ENCODE measurements at places on chromosomes 16 and 17.

DNA sequence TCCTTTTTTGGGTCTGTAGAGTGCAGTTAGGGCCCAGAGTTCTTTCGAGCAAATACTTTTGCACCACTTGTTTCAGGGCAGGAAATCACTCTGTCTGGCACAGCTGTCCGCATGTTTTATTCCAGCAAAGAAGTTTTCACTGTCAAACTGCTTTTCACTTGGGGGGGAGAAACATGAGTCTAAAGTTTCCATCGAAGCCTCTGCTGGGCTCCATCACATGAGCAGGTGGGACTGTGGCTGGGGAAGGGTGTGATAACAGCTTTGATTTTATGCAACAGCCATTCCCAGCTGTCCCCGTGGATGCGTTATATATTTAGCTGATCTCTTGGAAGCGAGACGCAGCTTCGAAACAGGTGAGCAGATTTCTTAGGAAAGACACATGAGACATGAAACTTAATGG is 288.6 kb downstream of the SNX29 start:
- no peak for DNase-seq

- DNase-seq = no peak
Measured at GRCh38 chr16:22670044-22670536, 143.9 kb upstream of the HS3ST2 start.

GRCh38 chr17:1056761-1057160 is 59.8 kb downstream of the TIMM22 start:
- no peak for DNase-seq

DNA sequence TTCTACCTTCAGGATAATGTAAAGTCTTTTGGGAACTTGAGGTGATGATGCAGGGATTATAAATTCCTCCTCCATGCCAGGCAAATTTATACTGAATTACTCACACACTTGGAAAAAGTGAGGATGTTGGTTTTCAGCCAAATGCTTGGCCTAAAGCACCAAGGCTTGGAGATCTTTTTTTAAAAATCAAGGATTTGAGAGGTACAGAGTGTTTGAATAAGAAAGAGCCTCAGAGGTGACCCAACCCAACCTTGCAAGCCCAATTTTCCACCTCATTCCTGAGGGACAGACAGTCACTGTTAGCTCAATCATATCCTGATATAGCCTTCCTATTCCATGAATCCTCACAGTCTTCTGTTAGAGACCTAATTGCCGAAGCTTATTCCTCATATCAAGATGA is 14.0 kb downstream of the GRIN2A start:
- DNase-seq = peak; percentile 77

DNA sequence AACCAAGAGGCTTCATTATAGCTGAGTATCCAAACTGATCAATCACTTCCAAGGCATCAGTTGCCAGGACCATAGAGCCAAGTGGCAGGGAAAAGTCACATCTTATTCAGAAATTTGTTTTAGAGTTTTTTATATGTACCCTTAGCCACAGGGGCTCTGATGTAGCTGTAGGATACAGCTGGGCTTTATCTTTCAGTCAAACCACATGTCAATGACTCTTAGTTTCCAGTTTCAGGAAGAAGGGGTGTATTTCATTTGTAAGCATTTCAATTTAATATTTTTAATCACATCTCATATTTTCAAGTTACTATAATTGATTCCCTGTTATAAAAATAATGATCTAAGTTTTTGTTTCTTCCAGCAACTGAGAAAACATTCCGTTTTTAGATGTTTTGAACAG is 2.9 kb upstream of the FLCN start:
- DNase-seq = no peak

GRCh38 chr17:27927781-27928180 is 34.6 kb upstream of the LYRM9 start:
- no peak for DNase-seq

DNA sequence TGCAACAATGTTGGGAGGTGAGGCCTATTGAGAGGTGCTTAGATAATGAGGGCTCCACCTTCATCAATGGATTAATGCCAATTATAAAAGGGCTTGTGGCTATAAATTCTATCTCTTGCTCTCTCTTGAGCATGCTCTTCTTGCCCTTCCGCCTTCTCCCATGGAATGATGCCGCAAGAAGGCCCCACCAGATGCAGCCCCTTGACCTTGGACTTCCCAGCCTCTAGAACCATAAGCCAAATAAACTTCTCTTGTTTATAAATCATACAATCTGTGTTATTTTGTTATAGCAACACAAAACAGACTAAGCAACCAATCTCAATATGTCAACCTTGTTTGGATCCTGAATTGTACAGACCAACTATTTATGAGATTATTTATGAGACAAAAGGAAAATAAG is 20.0 kb downstream of the MYH10 start:
- DNase-seq = no peak

DNA sequence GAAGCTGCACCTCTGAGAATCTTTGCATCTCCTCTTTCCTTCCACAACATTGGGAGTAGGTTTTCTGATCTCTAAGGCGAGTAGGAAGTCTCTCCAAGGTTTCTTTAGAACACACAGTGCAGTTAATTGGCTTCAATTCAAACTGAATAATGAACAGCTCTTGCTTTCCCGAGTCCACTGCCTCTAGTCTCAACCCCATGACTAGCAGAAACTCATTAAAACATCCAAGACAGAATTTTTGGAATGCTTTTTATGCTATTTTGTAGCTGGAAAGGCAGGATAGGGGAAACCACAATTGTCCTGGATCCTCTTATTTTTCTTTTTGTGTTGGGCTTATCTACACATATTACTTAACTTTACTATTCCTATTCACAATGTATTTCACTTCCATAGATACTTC is 206.6 kb downstream of the CDH8 start:
- no peak for DNase-seq

DNA sequence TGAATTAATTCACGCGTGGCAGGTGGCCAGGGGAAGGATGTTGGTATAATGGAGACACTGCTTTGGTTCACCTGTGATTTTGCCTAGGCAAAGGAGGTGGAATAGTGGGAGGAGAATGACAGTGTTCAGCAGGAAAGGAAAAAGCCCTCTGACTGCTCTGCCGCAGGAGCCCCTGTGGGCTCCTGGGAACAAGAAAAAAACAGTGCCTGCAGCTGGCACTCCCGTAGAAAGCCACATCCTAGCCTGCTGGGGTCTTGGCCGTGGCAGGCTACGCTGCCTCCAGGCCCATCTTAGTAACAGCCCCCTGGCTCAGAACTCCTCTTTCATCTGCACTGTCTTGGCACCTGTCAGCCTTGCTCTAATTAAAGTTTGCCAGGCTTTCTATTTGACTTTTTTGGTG is 20.6 kb downstream of the ADORA2B start:
- no peak for DNase-seq

DNA sequence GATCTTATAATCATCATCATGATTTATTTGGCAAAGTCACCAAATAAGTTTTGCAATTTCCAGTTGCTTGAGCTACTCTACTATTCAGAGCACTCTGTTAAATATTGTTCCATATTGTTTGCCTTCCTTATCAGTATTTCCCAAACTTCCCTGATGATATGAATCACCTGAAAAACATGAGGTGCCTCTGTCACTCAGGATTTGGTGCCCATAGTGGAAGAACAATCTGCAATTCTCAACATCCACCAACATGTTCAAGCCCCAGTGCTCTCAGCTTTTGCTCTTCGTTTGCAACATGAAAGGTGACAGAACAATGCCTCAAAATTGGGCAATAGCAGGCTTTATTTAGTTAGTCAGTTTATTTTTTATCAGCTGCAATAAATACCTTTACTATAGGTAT is 28.6 kb upstream of the WSB1 start:
- peak; percentile 3 for DNase-seq

GRCh38 chr16:8611122-8611521 is 10.4 kb upstream of the METTL22 start:
- no peak for DNase-seq

- no peak for DNase-seq
Measured at GRCh38 chr16:19655242-19655777, 62.7 kb downstream of the KNOP1 start.

- DNase-seq = no peak
Measured at GRCh38 chr17:82412535-82413520, 5.3 kb upstream of the HEXD start.

GRCh38 chr17:49214676-49215360 is 4.3 kb downstream of the ABI3 start:
- no peak for DNase-seq

DNA sequence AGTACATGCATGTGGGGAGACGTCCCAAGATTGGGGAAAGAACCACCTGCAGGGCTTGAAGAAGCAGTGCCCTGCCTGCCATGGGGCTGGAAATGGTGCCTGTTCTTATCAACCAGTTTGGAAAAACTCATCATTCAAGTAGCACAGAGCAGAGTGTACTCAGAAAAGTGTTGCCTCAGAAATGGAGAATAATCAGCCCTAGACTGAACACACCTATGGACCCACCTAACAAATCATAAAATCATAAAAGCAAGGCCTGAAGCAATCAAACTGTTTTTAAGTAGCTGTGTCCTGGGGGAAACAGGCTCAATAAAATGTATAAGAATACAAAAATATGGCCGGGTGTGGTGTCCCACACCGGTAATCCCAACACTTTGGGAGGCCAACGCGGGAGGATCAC is 11.2 kb downstream of the QRICH2 start:
- DNase-seq = no peak

GRCh38 chr17:76917829-76918228 is 49.6 kb downstream of the MGAT5B start:
- DNase-seq = no peak

DNA sequence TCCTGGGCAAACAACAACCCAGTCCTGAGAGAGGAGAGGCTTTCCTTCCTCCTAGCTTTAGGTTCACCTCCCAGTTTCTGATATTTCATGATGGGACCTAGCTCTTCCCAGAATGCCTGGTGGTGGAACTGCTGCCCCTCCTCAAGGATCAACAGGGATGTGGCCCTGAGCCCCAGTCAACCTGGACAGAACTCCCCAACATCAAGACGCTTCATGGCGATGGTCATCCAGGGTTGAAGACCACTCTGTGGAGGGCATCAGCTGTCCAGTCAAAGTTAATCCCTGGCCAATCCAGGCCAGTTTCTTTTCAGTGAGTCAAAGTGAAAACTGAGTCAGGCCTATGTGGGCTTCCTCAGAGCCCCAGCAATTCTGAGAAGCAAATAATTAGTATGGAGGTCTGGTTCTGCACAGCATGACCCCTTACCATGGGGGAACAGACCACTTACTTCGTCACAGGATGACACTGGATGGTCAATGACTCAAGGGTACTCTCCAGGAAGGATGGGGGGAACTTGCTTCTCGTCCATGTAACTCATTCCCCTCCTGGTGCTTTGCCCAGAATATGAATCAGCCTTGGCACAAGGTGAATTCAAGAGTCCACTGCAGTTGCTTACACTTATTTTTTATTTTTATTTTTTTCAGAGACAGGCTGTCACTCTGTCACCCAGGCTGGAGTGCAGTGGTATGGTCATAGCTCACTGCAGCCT is 14.7 kb upstream of the XYLT2 start:
- peak; percentile 97 for DNase-seq

- DNase-seq = no peak
Measured at GRCh38 chr17:32917081-32917480, 10.9 kb upstream of the TMEM98 start.

GRCh38 chr16:3022208-3022683 is 1.5 kb downstream of the HCFC1R1 start:
- peak; percentile 89 for DNase-seq

GRCh38 chr17:12116143-12116542 is 95.5 kb downstream of the MAP2K4 start:
- no peak for DNase-seq

DNA sequence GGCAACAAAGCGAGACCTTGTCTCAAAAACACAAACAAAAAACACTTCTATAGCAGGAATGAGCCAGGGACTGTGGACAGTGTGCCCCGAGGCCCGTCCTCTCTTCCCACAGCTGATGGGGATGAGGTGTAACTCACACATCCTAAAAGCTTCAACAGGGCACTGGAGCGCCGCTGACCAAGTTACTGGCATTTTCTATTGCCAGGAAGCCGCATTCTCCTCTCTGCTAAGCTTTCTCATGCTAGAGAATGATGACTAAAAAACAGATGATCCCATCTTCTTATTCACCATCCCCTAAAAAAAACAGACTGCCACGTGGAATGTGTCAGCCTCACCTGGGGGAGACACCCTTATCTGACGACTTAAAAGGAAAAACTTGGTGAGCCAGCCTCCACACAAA is 16.3 kb downstream of the CARHSP1 start:
- DNase-seq = no peak

DNA sequence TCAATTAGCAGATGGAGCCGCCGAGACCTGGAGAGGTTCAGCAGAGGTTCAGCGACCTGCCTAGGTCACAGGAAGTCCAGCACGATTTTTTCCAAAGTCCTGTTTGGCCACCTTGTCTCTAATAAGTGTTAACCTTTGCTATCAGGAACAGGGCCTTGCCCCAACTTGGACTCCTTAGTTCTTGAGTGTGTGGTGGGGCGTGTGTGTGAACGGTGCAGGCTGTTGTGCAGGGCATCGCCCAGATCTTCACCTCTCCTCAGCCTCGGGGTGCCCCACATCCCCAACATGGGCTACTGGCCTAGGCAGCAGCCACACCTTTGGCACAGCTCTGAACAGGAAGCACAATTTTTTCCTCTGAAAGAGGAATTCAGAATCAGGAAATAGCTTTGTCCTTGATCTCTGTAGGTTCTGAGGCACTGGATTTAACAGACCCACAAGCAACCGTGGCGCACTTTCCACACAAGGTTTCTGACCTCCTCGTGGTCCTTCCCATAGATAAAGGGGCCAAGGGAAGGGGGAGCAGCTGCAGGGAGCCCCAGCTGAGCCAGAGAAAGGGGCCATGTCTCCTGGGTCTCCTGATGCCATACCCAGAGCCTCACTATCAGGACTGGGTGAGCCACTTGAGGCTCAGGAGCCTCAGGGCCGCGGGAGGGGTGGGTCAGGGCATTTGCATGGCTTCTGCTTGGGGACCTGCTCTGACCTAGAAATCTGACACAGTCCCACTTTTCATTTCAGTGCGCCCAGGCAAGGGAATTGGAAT is 10.4 kb downstream of the MPRIP start:
- DNase-seq = no peak

- DNase-seq = no peak
Measured at GRCh38 chr17:52681480-52681879, 523.0 kb upstream of the CA10 start.

DNA sequence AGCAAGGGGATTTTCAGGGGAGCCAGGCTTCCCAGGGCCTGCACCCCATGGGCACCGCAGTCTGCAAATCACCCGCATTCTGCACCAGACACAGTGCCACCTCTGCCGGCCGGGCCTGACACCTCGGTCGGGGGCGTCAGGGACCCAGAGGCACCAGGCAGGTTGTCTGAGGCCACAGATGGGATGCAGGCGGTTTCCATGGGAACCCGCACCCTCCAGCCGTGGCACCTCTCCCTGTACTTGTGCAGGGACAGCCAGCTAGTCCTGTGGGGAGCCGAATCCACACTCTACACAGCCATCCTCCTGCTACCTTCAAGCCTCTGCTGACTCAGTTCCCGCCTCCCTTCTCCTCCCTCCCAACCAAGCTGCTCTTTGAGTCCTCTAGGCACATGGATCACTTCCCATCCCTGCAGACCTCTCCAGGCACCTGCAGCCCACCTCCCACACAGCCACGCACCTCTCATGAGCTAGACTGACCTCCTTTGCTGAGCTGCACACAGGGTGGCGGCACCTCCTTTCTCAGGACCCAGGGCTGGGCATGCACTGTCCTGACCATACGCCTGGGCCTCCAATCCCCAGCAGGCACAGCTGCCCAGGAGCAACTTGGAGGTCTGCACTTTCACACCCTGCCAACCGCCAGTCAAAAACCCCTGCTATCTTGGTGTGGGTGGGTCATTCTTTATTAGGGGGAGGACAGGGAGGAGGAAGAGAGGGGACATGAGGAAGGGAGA is 119.5 kb downstream of the C16orf78 start:
- no peak for DNase-seq
